NB4 (cell line): ENCODE measurements at places on chromosomes 3 and 15.

- peak; percentile 24 for DNase-seq
Observed at GRCh38 chr3:13391308-13391707, 28.8 kb downstream of the NUP210 start.

GRCh38 chr3:175311404-175311803 is 452.3 kb downstream of the NAALADL2 start:
- no peak for DNase-seq

GRCh38 chr3:78979028-78979427 is 788.8 kb downstream of the ROBO1 start:
- no peak for DNase-seq

GRCh38 chr3:191531434-191531972 is 70.5 kb downstream of the PYDC2 start:
- no peak for DNase-seq
